Esophagus mucosa (tissue), 1 donor: ENCODE measurements at places on chromosomes 2 and 18.

GRCh38 chr18:3221496-3221895 lies 1.7 kb upstream of the MYOM1 start:
- no peak for ATAC-seq

DNA sequence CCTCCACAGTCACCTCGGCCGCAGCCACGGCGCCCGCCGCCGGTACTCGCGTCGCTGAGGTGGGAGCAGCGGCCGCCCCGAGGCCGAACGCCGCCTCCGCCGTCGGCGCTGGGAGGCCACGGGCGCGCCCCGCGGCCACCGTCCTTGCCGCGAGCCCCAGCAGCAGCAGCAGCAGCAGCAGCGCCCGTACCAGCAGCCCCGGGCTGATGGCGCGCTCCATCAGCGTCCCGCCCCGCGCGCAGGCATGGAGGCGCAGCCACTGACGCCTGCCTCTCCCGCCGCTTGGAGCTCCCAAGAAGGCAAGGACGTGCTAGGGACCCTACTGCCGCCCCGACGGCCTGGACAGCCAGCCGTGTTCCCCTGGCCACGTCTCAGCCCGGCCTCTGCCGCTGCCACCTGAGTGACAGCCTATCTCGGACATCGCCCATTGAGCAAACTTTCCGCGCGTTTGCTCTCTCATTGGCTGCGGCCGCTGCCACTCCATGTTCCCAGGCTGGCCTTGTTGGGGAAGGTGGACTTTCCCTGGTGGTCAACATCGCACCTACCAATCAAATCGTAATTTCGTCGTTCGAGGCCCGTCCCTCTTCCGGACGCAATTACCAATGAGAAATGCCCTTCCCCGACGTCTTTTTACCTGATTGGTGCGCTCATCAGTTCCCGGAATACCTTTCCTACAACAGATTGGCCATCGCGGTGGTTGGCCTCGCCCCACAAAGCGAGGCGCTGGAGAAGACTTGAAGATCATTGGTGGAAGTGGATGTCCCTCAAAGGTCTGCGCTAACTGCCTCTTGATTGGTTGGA lies at the start of gene EIF2AK3:
Gene EIF2AK3 (minus strand): TSS at position 410 of the 801 bp plus-strand sequence. CDS start 190 bp downstream, at position 220.
- peak; percentile 96 for ATAC-seq

DNA sequence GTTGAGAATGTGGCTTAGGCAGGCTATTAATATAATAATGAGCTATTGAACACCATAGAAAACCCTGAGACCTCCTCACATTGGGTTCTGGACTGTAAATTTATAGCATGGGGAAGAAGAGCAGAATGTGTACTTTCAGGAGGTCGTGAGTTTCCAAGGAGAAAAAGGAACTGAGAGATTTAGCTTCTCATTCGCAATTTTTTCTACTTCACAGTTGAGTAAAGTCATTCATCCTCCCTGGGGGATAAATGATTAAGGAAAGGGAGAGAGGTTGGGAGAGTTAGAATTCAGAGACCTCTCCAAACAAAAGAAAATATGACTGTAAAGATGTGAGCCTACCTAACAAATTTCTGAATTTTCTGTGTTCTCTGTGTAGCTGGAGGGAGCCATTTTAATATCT lies 205.8 kb upstream of the CYRIA start:
- no peak for ATAC-seq

- peak; percentile 37 for ATAC-seq
Observed at GRCh38 chr2:120239488-120240287, 13.0 kb upstream of the RALB start.

- ATAC-seq: no peak
Observed at GRCh38 chr18:26634631-26635030, 86.3 kb upstream of the KCTD1 start.

DNA sequence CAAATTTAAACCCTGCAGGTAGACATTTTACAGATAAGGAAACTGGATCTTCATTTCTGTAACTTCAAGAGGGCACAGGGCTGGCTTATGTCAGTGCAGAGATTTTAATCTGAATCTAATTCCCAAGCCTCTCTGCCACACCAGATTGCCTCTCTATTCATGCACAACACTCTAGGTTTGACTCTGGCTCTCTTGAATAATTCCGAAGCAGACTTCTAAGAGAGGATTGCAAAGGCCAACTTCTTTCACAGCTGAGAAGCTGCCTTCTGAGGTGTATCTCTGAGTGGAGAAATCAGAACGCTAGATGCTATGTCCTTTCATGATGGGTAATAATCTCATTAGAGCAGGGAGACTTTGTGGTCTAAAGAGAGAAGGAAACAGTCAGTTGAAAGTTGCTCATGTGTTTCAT lies 20.1 kb upstream of the MGAT5 start:
- ATAC-seq: no peak
